ENCODE measurements at places on chromosomes 7 and 10.

DNA sequence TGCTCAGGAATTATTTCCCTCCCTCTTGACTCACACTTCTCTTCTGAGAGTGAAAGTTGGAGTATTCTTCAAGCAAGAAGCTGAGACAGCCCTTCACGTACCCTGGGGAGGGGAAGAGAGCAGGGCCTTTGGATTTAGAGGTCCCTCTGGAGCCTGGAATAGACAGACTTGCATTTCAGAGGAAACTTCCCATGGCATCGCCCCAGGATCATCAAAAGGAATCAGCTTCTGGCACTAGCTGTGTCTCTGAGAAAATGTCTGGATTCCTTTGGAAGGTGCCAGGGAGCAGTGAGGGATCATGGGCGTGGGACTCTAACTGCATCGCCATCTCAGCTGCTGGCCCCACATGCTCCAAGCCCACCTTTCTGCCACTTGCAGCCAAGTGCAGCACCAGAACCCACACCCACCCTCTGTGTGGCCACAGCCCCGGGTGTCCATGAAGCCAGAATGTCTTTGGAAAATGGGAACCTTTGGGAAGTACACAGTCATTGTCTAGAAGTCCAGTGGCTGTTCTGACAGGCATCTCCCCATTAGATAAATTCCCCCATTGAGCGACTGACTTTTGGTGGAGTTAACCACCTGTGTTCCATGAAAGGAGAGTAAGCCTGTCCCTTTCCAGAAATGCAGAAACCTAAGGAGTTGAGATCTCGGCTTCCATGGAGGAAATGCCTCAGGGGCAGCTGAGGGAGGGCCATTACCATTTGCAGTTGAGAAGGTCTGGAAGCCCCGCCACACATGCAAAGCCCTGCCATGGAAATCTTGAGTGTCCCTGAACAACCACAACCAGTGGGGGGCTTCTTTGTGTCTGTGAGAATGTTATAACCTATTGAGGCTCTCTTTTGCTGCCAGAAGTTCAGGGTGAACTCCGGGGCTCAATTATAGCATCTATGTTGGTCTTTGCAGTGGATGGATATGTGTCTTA lies 57.8 kb upstream of the GDF10 start:
- DNase-seq = no peak

DNA sequence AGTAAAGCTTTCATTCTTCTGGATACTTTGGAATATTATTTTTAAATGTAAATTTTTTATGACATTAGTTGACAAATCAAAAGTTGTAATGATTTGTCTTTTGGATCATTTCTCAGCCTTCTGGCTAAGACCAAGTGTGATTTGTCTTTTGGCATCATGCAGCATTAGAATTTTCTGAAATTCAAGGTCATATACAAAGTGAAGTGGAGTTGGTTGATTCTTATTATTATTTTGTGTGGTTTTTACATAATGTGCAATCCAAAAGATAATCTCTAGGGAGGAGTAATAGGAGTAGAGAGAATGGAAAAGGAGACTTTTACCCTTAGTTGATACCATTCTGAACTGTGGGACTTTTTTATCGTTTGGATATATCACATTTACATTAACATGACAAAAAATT lies 24.2 kb upstream of the SEPTIN7 start:
- DNase-seq = no peak

DNA sequence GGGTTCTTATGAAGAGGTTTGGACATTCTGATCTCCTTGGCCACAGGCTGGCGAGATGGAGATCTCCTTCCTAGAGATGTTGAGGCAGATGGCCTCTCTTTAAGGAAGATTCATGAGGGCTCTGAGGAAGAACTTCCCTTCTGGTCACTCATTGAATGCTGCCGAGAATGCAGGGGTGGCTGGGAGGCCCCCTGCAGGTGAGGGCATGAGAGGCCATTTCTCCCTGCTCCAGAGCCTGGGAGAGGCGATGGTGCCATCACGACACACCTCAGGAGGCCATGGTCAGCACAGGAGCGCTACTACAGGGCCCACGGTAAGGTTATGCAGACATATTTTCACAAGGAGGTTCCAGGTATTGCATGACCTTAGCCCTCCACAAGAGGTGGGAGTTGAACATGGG lies 40.2 kb downstream of the CXCL12 start:
- DNase-seq = no peak

- DNase-seq = no peak
Observed at GRCh38 chr10:78255214-78255613, 221.6 kb downstream of the RPS24 start.

GRCh38 chr7:100791881-100792666 lies 35.2 kb downstream of the EPHB4 start:
- no peak for DNase-seq

- no peak for DNase-seq
Observed at GRCh38 chr7:137875746-137876145, 29.0 kb upstream of the DGKI start.

GRCh38 chr10:85613391-85613790 lies 753.2 kb downstream of the GRID1 start:
- no peak for DNase-seq

- DNase-seq = no peak
Observed at GRCh38 chr10:128898133-128898915, 568.7 kb upstream of the MGMT start.

GRCh38 chr7:23458044-23458443 lies 12.2 kb downstream of the IGF2BP3 start:
- no peak for DNase-seq

DNA sequence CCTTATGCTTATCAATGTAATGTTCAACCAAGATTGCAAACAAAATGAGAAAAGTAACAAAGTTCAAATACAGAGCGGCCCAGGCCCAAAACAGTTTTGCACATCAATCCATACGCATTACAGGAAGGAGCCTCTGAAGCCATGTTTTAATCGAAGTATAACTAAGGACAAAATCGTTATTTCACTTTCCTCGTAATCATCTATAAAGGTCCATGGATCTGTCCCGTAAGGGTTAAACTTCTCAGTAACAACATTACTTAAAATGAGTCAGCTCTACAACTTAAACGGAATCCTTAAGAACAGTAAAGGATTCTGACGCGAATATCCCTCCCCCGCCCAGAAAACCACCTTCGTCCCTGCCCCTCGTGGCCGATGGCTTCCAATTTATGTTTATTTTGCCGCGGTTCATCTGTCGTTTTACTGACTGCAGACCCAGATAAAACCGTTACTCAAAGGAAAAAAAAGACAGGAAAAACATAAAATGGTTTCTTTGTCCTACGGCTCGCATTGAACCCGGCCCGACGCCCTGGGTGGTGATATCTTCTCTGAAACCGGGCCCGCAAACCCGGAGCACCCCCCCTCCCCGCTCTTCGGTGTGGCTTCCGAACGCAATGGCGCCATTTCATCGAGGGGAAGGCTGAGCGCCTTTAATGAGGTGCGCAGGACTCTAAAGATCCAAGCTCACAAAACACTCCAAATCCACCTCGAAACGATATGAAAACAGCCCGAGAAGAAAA lies 1.1 kb downstream of the HNRNPA2B1 start:
- peak; percentile 65 for DNase-seq

DNA sequence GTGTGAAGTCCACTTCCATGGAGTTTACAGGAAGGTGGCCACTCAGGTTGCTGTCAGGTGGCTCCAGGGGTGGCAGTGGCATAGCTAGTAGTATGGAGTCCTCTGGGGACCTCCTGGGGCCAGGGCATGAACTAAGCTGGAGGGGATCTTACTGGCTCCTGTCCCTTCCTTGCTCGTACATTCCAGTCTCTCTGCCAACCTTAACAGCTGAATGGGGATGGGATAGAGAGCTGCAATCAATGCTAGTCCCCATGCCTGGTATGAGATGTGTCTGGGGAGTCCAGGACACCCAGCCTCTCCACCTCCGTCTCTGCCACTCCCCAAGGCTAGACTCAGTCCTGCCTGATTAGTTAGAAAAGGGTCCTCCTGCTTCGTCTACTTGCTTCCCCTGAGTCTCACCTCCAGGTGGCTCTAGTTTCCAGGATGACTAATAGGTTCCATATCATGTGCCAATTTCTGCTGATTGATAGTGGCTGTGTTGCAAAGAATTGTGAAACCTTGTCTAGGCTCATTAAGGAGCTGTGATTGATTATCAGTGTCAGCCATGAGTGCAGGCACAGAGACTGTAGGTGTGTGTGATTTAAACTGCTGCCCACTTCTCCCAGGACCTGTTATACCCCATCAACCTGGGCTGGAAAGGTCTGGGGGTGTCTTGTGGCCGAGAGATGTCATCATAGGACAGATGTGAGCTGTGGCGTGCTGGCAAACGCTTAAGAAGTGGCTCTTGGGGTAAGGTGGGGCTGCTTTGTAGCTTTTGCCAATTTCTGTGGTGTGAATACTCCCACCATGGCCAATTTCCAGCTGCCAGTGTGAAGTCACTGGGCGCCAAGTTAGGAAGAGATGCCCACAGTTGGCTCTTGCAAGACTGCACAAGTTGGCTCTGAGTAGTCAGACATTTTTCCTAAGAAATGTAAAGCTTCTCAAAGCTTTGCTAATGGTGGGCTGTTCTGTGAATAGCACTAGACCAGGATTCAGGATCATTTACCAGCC lies 59.8 kb downstream of the COL13A1 start:
- DNase-seq = no peak

GRCh38 chr7:16531707-16532106 lies 5.1 kb downstream of the LRRC72 start:
- no peak for DNase-seq

All from activated naive CD8-positive, alpha-beta T cell treated with anti-CD3 and anti-CD28 coated beads, Interleukin-2, amount 10 ng/mL, durations not matched to agents 7 days and 5 days (primary cell).